ENCODE measurements at places on chromosomes 5 and 9. TPM values are rescaled to one million over a fixed set of nuclear protein-coding genes. Genes with fewer than 3 reads are reported as not detected.
A peak's percentile ranks its signal among the peaks of the same experiment; 100 is the strongest.

PCDHA7 gene
- total RNA-seq = 2.6 TPM

FOXD4L5 gene
- total RNA-seq = 0.11 TPM

FSD1L gene
- total RNA-seq = 7.0 TPM

SMIM33 gene
- total RNA-seq = not detected

ZNF879 gene
- total RNA-seq = 1.9 TPM

NIM1K gene
- total RNA-seq = 0.54 TPM

DNA sequence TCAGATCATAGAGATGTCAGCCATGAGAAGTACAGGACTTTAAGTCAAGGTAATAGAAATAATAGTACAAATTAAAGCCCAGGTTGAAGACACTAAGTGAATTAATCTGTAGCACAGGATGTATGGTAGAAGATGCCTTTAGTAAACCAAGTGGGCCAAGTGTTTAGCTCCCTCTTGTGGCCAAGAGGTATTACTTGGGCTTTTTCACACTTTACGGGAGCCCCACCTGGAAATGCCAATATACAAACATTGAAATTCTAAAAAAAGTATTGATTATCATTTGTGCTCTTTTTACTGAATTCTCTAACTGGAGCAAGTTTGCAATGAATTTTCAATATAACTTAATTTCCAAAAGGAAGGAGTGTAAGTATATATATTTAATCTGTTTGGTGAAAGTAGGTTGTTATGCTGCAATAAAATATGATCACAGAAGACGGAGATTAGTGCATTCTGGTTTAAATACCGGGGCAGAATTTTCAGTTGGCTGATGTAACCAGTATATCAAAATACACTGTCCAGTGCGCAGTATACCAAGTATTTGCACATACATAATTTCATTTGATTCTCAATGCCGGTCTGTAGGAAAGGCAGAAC, 84.7 kb downstream of the PARP8 start:
- peak; percentile 6 for DNase-seq
- no peak overlapping the region for H3K4me3 ChIP-seq
- H3K27ac ChIP-seq = no peak overlapping the region
- no peaks in the 10 kb centered on the region for H3K27me3 ChIP-seq
- no peaks in the 10 kb centered on the region for H3K4me1 ChIP-seq
- H3K36me3 ChIP-seq = no peaks in the 10 kb centered on the region

DNA sequence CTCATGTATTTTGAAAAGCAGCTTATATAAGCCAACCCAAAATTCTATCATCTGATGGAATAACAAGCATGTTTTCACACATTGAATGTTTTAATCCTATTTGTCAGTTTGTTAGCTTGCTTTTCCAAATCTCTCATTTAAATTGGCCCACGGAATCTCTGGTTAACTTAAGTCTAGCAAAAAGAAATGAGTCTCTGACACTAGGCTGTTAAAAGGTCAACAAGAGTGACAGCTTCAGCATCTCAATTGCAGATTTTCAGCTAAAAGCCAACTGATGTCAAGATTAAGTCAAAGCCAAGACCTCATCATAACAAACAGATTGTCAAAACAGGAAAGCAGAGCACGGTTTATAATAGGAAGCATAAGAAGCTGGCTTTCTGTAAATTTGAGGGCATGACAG, 49.4 kb upstream of the CDH9 start:
- H3K27me3 ChIP-seq = no peaks in the 10 kb centered on the region
- H3K4me3 ChIP-seq = no peak overlapping the region
- no peaks in the 10 kb centered on the region for H3K4me1 ChIP-seq

- no peaks in the 10 kb centered on the region for H3K4me1 ChIP-seq
- H3K4me3 ChIP-seq = no peak overlapping the region
- H3K27me3 ChIP-seq = no peaks in the 10 kb centered on the region
- peaks cover 3% of the 10 kb centered on the region for H3K36me3 ChIP-seq
Observed at GRCh38 chr9:32500768-32501167, 25.2 kb downstream of the RIGI start.

DNA sequence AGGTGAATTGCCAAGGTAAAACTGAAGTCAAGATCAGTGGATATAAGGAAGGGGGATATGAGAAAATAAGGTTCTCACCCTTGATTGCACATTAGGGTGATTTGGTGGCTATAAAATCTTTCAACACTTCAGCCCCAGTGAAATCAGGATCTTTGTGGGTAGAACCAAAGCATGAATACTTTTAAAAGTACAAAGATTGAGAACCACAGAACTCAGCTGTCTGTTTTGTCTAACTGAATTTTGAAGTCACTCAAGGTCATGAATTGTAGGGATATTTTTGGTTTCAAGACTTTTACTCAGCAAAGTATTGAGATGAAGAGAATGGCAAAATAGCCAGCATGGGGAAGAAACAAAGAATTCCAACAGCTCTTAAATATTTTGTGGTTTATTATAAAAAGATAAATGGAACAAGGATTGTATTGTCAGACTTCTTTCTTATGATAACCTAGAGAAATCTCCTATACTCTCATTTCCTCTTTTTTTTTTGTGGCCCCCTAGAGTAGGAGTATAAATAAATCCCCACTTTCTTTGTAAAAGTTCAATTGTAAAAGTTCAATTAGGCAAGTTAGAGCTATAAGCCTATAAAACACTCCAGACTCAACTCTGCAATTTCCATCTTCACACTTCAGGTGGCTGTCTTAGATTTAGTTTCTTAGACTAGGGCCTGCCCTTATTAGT, 272.9 kb downstream of the PDE4D start:
- DNase-seq = peak; percentile 71
- no peaks in the 10 kb centered on the region for H3K4me1 ChIP-seq
- H3K27me3 ChIP-seq = no peaks in the 10 kb centered on the region
- H3K4me3 ChIP-seq = no peak overlapping the region

- no peaks in the 10 kb centered on the region for H3K27me3 ChIP-seq
- no peaks in the 10 kb centered on the region for H3K4me1 ChIP-seq
- no peak overlapping the region for H3K27ac ChIP-seq
- H3K4me3 ChIP-seq = no peak overlapping the region
- H3K36me3 ChIP-seq = no peaks in the 10 kb centered on the region
Observed at GRCh38 chr5:17287501-17288155, 70.2 kb downstream of the BASP1 start.

GRCh38 chr5:125005266-125005665, 258.8 kb upstream of the ZNF608 start:
- no peaks in the 10 kb centered on the region for H3K4me1 ChIP-seq
- no peaks in the 10 kb centered on the region for H3K27me3 ChIP-seq
- no peak overlapping the region for H3K4me3 ChIP-seq
- no peak for DNase-seq
- H3K27ac ChIP-seq = no peak overlapping the region
- no peaks in the 10 kb centered on the region for H3K36me3 ChIP-seq

- H3K27me3 ChIP-seq = no peaks in the 10 kb centered on the region
- H3K27ac ChIP-seq = no peak overlapping the region
- DNase-seq = no peak
- H3K36me3 ChIP-seq = no peaks in the 10 kb centered on the region
Observed at GRCh38 chr9:20524776-20525175, 97.5 kb downstream of the MLLT3 start.

DNA sequence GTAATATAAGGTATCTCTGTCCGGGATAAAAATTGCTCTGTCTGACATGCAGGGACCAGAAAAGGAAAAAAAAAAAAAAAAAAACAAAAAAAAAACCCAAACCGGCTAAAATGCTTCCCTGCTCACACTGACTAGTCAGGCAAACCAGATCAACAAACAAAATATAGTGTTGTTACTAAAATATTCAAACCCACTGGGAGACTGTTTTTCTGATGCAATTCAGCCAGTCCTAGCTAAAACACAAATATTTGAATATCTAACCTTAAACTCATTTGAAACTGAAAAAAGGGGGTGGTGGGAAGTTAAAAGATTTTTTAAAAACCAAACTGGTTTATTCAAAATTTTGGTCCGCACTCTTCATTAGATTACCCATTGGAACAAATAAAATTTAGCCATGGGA, 61.0 kb downstream of the APBA1 start:
- no peak for DNase-seq
- H3K4me3 ChIP-seq = no peak overlapping the region
- H3K4me1 ChIP-seq = peaks cover 2% of the 10 kb centered on the region
- H3K27me3 ChIP-seq = no peaks in the 10 kb centered on the region
- no peak overlapping the region for H3K27ac ChIP-seq

DNA sequence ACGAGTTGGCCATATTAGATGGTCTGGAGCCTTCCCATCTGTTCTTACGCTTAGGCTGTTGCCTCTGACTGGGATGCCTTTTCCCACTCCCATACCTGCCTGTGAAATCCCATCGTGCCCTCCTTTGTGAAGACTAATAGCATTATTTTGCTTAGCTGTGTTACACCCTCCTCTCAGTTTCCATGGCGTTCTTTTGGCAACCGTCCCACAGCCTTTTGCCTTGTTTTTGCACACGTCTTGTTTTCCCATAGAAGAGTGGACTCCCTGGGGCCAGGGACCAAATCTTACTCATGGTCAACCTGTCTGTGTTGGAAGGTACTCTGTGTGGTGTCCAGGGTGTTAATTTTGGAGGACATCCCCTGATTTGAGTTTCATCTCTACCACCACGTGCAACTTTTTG, 242.1 kb downstream of the HSPA4 start:
- H3K4me3 ChIP-seq = no peak overlapping the region
- H3K36me3 ChIP-seq = no peaks in the 10 kb centered on the region
- DNase-seq = no peak
- no peaks in the 10 kb centered on the region for H3K4me1 ChIP-seq
- H3K27ac ChIP-seq = no peak overlapping the region

GRCh38 chr9:116817762-116818161, 130.7 kb downstream of the TRIM32 start:
- H3K27ac ChIP-seq = no peak overlapping the region
- no peaks in the 10 kb centered on the region for H3K36me3 ChIP-seq
- no peak for DNase-seq
- no peaks in the 10 kb centered on the region for H3K27me3 ChIP-seq
- no peak overlapping the region for H3K4me3 ChIP-seq

- no peaks in the 10 kb centered on the region for H3K27me3 ChIP-seq
- no peak for DNase-seq
- H3K27ac ChIP-seq = no peak overlapping the region
- no peak overlapping the region for H3K4me3 ChIP-seq
Observed at GRCh38 chr5:167936022-167936421, 355.4 kb upstream of the WWC1 start.

- H3K27me3 ChIP-seq = peaks cover 18% of the 10 kb centered on the region
- DNase-seq = no peak
- no peaks in the 10 kb centered on the region for H3K36me3 ChIP-seq
- H3K4me1 ChIP-seq = no peaks in the 10 kb centered on the region
- no peak overlapping the region for H3K27ac ChIP-seq
Observed at GRCh38 chr9:127215268-127216209, 49.0 kb upstream of the GARNL3 start.

- no peak for DNase-seq
- H3K27ac ChIP-seq = no peak overlapping the region
- no peak overlapping the region for H3K4me3 ChIP-seq
- peaks cover 4% of the 10 kb centered on the region for H3K36me3 ChIP-seq
- H3K4me1 ChIP-seq = peaks cover 27% of the 10 kb centered on the region
Observed at GRCh38 chr5:113052041-113052795, 75.6 kb downstream of the DCP2 start.

DNA sequence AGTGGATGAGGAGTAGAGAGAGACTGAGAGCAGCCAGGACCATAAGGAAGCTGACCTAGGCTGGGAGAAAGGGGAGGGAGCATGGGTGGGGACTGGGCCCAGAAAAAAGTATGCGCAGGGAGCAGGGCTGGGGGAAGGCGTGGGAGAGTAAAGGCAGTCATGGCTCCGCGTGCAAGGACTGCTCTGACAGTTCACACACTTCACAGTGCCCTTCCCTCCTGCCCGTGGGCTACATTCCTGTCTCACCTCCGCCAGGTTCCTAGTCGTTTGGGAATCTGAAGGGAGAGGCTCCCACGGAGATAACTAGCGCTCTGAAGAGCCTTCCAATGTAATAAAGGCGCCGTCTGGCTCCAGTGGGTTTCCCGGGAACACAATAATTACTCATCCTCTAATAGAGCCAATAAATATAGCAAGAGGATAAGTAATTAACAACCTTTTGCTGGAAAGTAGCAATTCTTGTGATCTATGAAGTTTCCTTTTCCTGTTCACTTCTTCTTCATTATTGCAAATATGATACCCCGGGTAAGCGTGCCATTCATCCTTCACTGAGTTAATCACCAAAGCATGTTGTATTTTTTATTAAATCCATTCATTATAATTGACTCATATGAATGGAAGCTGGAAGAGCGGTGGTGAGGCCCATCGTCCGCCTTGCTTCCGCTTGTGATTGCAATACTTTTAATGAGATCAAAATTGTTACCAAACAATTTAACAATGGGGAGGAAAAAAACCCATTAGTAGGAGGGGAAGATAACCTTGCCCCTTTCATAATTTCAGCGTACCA, 39.3 kb downstream of the TTLL11 start:
- H3K27ac ChIP-seq = peak overlapping the region; percentile 28
- peak; percentile 74 for DNase-seq
- H3K36me3 ChIP-seq = no peaks in the 10 kb centered on the region
- H3K4me3 ChIP-seq = no peak overlapping the region
- H3K4me1 ChIP-seq = peaks cover 20% of the 10 kb centered on the region

GRCh38 chr9:34259315-34259714, 69.8 kb downstream of the KIF24 start:
- H3K4me3 ChIP-seq = no peak overlapping the region
- H3K27ac ChIP-seq = no peak overlapping the region
- DNase-seq = no peak
- H3K27me3 ChIP-seq = no peaks in the 10 kb centered on the region

- no peak for DNase-seq
Observed at GRCh38 chr9:88724331-88724730, 189.4 kb downstream of the NXNL2 start.

DNA sequence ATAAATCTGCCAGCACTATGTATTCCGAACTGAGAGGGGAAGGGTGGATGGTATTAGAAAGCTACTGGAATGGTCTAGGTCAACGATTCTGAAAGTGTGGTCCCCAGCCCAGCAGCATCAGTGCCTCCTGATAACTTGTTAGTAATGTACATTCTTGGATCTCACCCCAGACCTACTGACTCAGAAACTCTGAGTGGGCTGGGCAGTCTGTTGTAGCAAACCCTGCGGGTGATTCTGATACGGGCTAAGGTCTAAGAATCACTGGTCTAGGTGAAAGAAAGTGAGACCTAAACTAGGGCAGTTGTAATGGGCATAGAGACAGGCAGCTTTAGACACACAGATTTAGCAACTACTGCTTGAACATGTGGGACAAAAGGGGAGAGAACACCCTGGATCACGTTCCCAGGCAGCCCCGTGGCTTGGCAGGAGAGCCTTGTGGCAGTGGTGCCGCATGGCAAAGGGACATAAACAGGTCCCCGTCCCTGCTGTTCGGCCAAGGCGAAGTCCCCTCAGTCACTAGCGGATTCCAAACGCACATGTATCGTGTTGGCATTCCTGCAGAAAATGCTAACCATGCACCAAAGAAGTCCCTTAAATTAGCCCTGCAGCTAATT, 216.3 kb downstream of the TTLL11 start:
- peaks cover 11% of the 10 kb centered on the region for H3K4me1 ChIP-seq
- H3K36me3 ChIP-seq = no peaks in the 10 kb centered on the region
- H3K27me3 ChIP-seq = peaks cover under 1% of the 10 kb centered on the region
- H3K27ac ChIP-seq = no peak overlapping the region
- no peak overlapping the region for H3K4me3 ChIP-seq

- H3K4me3 ChIP-seq = no peak overlapping the region
- no peaks in the 10 kb centered on the region for H3K36me3 ChIP-seq
- no peaks in the 10 kb centered on the region for H3K4me1 ChIP-seq
- no peak overlapping the region for H3K27ac ChIP-seq
- no peaks in the 10 kb centered on the region for H3K27me3 ChIP-seq
Observed at GRCh38 chr5:82259172-82259800, 18.9 kb downstream of the RPS23 start.

- H3K27ac ChIP-seq = peak overlapping the region; percentile 35
- H3K4me3 ChIP-seq = no peak overlapping the region
- peaks cover 40% of the 10 kb centered on the region for H3K4me1 ChIP-seq
- no peaks in the 10 kb centered on the region for H3K36me3 ChIP-seq
- peak; percentile 74 for DNase-seq
Observed at GRCh38 chr9:72477930-72478518, 43.4 kb upstream of the TMC1 start.
